ENCODE measurements at places on chromosomes 5 and 9.

GRCh38 chr5:1497795-1498622 is 25.8 kb downstream of the LPCAT1 start:
- no peak for DNase-seq

DNA sequence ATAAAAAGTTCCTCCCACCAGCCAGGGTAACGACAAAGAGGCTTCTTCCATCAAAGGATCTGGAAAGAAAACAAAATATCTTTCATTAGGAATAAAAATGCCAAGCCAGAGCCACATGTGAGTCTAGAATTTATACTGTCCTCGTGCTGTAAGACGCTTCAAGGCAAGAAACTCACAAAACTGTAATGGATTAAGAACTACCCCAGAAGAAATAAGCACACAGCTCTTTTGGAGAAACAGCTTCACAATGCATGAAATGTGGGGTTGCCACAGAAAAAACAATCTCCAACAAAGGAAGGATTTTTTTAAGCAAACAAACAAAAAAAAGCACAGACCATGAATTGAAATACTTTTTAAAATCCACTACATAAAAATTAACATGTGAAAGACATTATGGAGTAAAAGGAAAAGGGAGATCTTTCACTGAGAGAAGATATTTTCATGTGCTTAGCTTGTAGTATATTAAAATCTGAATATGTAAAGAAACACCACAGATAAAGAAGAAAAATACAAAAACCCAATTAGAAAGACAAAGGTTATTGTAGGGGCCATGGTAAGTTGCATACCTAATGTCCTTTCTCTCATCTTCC is 140.5 kb upstream of the NFIL3 start:
- no peak for DNase-seq

GRCh38 chr9:129673602-129674001 is 8.2 kb downstream of the PRRX2 start:
- no peak for DNase-seq

DNA sequence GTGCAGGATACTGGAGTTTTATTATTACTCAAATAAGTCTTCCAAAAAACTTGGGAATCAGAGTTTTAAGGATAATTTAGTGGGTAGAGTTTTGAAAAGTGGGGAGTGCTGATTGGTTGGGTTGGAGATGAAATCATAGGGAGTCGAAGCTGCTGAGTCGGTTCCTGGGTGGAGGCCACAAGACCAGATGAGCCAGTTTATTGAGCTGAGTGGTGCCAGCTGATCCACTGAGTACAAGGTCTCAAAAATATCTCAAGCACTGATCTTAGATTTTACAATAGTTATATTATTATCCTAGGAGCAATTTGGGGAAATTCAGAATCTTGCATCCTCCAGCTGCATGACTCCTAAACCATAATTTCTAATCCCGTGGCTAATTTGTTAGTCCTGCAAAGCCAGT is 804.9 kb upstream of the SEMA6A start:
- no peak for DNase-seq

DNA sequence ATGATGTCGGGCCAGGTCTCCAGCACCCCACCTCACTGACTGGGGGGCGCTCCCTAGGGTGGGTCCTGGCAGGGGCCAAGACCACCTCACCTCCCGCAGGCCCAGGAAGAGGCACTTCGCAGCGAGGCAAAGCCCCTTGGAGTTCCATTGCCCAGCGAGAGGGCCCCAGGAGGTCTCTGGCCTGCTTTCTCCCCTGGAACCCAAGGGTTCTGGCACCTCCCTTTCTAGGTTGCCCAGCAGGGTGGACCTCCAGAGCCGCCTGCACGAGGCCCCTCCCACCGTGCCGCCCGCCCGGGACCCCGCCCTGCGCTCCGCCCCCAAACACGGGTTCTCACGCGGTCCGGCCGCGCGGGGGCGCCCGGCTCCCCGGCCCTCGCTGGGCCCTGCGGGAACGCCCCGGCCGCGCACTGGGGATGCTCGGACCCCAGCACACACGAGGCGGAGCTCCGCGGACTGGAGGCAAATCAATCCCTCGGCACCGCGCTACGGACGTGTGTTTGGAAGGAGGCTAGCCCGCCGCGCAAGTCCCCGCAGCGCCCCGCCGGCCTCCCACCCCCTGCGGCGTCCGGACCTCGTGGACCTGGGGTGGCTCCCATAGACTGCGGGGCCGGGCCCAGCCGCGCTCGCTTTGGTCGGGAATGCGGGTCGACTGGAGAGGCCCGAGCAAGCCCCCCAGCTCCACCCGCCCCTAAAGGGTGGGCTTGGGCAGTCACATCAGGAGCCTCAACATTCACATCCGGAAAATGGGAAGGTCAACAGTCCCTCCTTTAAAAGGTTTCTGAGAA is 99.5 kb upstream of the LMX1B start:
- DNase-seq = no peak

DNA sequence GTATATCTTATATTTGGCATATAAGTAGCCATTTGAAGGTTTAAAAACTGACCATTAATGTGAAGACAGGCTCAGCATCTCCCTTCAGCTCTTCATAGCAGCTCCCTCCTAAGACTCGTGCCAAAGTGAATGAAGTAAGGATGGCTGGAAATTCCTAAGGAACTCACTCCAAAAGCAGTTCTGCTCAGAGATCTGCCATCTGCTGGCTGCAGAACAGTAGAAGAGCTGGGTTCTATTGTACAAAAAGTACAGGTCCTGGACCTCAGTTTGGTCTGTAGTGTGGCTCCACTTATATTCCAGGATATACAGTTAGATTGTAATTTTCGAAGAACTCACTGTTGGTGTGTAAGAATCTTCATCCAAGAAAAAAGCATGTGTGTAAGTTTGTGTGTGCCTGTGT is 104.9 kb upstream of the RUSC2 start:
- no peak for DNase-seq

GRCh38 chr5:180865981-180866695 is 5.1 kb upstream of the ZFP62 start:
- DNase-seq = no peak

- no peak for DNase-seq
Measured at GRCh38 chr5:81544351-81545018, 150.6 kb upstream of the ACOT12 start.

GRCh38 chr5:132489871-132490483 is 596 bp downstream of the IRF1 start:
- peak; percentile 73 for DNase-seq

DNA sequence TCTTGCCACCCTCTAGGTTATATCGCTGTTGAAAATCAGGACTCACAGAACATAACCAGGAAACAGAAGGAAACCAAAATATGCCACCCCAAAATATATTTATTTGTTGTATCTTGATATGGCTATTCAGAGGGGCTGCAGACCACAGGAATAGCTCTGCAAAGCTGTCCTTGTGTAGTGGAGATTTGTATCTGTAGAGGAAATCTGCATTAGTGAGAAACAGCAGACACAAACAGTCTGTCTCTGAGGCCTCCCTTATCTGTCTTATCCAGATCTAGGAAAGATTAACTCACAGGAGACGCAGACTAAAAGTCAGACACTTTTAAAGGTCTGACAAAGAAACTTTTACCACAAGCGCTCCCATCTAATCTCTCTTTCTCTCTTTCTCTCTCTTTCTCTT is 54.1 kb upstream of the CEMIP2 start:
- no peak for DNase-seq

- DNase-seq = no peak
Measured at GRCh38 chr9:112780450-112781036, 30.0 kb downstream of the SNX30 start.

DNA sequence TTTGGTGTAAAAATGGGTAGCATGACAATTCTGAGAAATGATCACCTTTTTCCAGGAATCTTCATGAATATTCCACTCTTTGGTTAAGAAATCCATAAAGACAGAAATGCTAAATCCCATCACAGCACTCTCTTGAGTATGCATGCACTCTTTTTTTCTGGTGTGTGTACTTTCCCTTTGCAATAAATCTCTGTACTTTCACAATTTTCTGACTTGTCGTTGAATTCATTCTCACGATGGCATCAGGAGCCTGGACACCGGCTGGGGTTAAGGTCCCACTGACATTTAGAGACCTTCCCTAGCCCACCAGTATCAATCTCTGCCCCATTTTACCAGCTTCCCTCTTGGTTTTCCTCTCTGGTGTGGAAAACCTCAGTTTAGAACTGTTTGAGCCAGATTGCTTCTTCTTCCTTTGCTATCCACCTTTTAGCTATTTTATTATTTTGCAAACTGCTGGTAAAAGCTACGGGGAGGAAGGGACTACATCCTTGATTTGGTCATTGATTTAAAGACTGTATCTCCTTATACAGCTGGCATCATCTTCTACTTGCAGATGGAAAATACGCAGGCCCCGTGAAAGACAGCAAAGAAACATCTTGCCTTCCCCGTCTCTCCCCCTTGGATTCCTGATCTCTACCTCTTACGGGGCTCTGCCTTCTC is 59.9 kb upstream of the ZFR start:
- no peak for DNase-seq

GRCh38 chr5:104139840-104140239 is 577.3 kb upstream of the NUDT12 start:
- DNase-seq = no peak

GRCh38 chr9:10228082-10228481 is 384.7 kb downstream of the PTPRD start:
- no peak for DNase-seq

DNA sequence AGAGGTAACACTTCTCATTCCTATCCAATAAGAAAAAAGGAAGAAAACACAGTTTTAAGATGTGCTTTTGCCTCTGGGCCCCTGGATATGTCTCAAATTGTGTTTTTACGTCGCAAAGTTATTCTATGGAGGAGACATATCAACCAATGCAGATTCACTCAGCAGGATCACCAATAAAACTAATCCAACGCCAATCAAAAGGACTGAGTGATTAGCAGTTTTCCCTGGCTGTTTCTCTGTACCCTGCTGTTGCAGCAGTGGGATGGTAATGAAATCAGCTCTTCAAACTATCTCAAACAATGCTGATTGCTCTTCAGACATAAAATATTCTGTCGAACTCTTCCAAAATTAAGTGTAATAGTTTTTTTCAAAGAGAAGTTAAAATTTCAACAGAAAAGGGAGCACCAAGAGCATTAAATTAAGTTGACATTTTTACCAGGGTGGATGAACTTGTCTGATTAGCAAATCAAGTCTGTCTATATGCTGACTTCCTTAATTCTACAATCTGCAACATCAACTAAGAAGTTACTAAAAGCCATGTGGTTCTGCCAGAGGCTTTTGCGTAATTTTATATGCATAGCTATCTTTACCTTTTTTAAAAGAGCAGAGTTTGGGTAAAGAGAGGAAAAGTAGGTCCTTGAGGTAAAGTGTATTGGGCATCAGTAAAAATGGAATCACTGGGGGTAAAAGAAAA is 9.7 kb upstream of the HK3 start:
- DNase-seq = no peak

GRCh38 chr5:180077594-180078284 is 6.2 kb upstream of the RNF130 start:
- no peak for DNase-seq

DNA sequence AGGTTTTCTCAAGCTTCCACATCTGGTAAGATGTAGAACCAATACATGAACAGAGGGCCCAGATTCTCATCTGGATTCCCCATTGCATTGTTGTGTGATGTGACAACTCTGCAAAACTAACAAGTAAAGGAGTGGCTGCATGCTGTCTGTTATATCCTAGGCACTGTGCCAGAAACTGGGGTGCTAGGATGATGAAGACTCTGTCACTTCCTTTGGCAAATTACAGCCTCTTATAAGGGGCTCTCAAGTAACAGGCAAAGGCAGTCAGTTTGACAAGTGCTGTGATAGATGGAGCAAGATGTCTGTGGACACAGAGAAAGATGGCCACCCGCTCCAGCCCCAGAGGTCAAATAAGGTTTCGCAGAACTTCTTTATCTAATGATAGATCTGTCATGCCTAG is 115.7 kb downstream of the PAPPA start:
- DNase-seq = no peak

GRCh38 chr9:111450124-111450523 is 34.1 kb downstream of the ECPAS start:
- no peak for DNase-seq

- no peak for DNase-seq
Measured at GRCh38 chr5:14672484-14673394, 8.2 kb downstream of the OTULIN start.

- DNase-seq = no peak
Measured at GRCh38 chr5:97844797-97845196, 661.8 kb upstream of the RIOK2 start.

DNA sequence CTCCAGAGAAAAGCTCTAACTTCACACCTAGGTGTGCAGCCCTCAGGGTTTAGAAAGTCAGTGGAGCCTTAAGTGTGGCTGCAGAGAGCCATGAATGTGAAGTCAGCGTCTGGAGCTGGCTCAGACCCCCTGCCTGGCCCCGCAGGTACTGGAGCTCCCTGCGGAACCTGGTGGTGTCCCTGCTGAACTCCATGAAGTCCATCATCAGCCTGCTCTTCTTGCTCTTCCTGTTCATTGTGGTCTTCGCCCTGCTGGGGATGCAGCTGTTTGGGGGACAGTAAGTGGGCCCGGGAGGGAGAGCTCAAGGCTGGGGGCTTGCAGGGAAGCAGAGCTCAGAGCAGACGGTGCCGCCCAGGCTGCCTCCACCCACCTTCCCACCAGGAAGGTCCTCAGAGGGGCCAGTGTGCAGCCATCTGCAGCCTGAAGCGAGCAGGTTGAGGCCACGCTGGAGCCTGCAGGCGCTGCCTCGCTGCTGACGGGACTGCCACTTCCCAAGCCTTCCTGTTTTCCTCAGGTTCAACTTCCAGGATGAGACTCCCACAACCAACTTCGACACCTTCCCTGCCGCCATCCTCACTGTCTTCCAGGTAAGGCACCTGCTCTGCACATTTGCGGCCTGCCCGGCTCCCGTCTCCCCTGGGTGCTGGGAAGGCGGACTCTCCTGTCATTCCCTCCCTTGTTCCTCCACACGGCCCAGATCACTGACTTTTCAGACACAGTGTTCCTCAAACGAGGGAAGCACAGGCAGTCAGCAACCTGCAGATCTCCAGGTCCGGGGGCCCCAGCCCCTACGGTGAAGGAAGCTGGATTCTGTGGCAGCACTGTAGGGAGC is 108.9 kb downstream of the CACNA1B start:
- DNase-seq = peak; percentile 28

DNA sequence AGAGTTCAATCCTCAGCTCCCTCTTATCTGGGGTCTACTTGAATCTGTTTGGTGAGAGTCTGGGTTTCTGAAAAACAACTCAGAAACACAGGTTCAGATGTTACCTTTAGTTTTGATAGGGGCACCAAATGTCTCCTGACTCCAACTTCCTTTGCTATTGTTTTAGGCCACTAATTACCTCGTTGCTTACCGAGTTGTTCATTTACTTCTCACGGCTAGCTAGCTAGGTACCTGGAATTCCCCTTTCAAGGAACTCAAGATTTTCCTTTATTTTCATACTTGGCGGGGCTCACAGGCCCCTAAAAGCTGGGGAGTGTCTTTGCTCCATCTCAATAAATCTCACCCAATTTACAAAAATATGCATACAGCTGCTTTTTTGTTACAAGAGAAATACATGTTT is 111.4 kb downstream of the SLC28A3 start:
- DNase-seq = no peak
